ENCODE measurements at places on chromosomes 7 and 10. TPM values are rescaled to one million over a fixed set of nuclear protein-coding genes. Genes with fewer than 3 reads are reported as not detected.

FFAR4 gene
- total RNA-seq: 0.44 TPM

PTPN20 gene
- 3.1 TPM for total RNA-seq

GSAP gene
- 1.8 TPM for total RNA-seq

CPA2 gene
- total RNA-seq: 0.15 TPM

LRIT1 gene
- not detected for total RNA-seq

SPDYE8 gene
- total RNA-seq: not detected

CYP3A4 gene
- total RNA-seq: not detected

TFR2 gene
- 3.0 TPM for total RNA-seq

NKX1-2 gene
- total RNA-seq: 0.05 TPM

CDK5 gene
- 37.0 TPM for total RNA-seq

SLC16A12 gene
- total RNA-seq: not detected

PARD3 gene
- 95.5 TPM for total RNA-seq

CEP55 gene
- 66.7 TPM for total RNA-seq

C10orf105 gene
- not detected for total RNA-seq

RPEL1 gene
- not detected for total RNA-seq

UNCX gene
- 0.09 TPM for total RNA-seq

WDR11 gene
- total RNA-seq: 23.5 TPM

FAM241B gene
- 20.5 TPM for total RNA-seq
